ENCODE measurements at places on chromosomes 3 and 15.

DNA sequence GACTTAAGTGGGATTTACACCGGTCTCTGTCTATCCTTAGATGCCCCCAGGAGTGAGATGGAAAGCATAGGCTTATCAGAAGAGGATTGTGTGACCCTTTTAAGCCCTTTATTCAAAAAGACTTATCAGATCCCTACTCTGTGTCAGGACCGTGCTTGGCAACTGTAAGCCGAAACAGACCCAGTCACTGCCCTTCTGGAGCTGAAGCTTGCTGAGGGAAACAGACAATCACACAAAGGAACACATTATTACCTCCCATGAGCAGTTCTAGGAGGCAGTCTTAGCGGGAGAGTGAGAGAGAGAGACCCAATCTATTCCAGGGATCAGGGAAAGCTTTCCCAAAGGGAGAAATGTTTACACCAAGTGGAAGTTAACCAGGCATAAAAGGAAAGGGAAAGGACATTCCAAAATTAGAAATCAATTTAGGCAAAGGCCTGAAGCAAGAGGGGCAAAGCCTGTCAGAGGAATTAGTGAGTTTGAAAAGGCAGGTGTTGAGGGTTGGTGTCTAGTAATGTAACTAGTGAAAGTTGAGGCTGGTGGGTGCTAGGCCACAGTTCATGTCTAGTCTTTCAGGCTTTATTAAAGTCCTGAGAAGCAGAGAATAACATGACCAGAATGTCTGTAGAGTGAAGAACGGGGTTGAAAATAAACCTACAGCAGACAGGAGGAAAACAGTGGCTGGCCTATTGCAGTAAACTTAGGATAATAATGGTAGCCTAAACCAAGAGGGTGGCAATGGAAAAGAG is 86.7 kb downstream of the THBS1 start:
- no peak for DNase-seq

GRCh38 chr15:48101376-48101961 is 19.3 kb upstream of the SLC24A5 start:
- no peak for DNase-seq

- no peak for DNase-seq
Measured at GRCh38 chr15:40623361-40623760, 29.3 kb downstream of the KNL1 start.

DNA sequence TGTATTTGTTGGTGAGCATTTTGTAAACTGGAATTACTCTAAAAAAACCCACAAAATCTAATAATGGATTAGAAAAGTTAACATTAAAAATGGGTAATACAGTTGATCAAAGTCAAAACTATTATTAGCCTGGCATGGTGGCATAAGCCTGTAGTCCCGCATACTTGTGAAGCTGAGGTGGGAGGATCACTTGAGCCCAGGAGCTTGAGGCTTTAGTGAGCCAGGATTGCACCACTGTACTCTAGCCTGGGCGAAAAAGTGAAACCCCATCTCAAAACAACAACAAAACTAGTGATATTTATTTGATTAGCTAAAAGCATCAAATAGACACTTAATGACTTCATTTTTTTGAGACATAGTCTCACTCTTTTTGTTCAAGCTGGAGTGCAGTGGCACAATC is 3.6 kb downstream of the SNX1 start:
- DNase-seq: no peak

DNA sequence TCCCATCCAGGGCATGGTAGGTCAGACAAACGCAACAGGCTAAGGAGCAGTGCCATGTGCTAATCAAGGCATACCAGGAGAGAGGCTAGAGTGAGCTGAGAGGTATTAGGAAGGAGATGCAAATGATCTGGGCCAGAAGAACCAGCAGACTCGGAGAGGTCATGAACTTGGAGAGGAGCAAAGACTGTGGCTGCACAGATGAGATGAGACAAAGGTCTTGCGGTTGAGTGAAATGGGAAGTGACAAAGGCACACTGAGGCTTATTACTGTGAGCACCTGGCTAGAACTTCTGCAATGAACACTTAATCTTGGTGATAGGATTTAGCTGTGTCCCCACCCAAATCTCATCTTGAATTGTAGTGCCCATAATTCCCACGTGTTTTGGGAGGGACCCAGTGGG is 380.2 kb downstream of the ULK4 start:
- DNase-seq: no peak

DNA sequence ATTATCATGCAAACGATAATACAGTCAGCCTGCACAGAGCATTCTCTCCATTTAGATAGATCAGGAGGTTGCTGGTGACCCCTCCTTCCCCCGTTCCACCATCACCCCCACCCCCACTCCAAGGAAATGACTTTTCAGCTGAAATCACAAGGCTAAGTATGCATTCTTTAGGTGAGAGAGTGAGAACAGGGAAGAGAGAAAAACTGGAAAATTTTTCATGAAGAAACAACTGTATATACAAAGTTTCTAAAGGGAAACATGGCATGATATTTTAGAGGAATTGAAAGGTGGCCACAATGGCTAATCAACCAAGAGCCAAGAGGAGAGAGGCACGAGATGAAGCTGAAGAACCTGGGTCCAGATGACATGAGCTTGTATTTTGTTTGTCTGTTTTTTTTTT is 22.2 kb downstream of the BCL2A1 start:
- no peak for DNase-seq

DNA sequence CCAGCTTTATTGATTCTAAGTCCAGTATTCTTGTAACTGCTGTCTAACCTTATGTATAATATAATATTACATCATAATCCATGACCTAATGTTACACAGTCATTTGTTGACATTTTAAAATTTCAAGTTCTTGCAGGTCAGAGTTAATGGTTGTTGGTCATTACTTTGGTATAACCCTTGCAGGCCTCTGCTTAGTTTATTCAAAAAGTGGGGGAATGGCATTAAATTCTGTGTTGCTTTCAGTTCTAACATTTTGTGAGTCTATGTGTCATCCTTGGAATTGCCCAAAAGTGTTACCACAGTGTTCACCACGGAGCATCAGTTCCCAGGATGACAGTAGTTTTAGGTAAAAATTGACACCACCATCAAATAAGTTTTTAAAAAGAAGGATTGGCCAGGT is 174.8 kb upstream of the BCL6 start:
- DNase-seq: no peak

Data from NCI-H2171 treated with DMSO at 0.1 percent for 48 hours (cell line).